ENCODE measurements at places on chromosomes 16 and 17.
A peak's percentile ranks its signal among the peaks of the same experiment; 100 is the strongest.

- DNase-seq, result peak; percentile 84
Observed at GRCh38 chr17:44218344-44219107, 949 bp downstream of the UBTF start.

DNA sequence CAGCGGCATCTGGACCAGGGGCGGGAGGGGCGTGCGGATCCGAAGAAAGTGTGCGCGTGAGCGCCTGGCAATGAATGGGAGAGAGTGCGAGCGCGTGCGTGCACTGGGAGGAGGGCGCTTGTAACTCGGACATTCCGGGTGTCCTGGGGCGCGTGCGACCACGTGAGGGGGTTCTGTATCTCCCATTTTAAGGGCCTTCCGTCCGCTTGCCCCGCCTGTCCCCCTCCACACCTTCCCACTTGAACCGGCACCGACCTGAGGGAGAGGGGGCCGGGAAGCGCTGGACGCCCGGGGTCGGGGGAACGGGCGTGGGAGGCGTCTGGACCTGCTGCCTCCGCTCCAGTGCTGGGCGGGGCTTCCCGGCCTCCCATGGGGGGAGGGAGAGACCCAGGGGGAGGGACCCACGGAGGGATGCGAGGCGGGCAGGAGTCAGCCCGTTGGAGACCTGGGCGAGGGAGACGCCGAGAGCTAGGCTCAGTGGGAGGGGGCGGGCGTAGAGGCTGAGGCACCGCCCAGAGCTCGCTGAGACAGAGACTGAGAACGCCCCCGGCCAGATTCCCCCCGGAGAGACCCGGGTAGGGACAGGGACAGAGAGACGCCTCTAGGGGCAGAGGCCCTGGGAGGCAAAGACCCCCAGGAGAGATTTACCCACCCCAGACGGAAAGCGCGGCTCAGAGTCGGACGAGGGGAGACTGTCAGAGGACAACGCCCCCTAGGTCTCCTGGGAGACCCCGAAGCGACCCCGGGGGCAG is at the start of gene KREMEN2:
KREMEN2 (plus strand) TSS at position 553 of the 752 bp plus-strand sequence. CDS start 246 bp downstream, outside the sequence.
- no peak for DNase-seq

GRCh38 chr17:53217311-53217710 is 605.4 kb upstream of the KIF2B start:
- no peak for DNase-seq

GRCh38 chr16:31476303-31477219 is 4.6 kb downstream of the TGFB1I1 start:
- DNase-seq, result no peak

GRCh38 chr16:21943571-21943970 is 9.6 kb upstream of the UQCRC2 start:
- DNase-seq, result no peak

DNA sequence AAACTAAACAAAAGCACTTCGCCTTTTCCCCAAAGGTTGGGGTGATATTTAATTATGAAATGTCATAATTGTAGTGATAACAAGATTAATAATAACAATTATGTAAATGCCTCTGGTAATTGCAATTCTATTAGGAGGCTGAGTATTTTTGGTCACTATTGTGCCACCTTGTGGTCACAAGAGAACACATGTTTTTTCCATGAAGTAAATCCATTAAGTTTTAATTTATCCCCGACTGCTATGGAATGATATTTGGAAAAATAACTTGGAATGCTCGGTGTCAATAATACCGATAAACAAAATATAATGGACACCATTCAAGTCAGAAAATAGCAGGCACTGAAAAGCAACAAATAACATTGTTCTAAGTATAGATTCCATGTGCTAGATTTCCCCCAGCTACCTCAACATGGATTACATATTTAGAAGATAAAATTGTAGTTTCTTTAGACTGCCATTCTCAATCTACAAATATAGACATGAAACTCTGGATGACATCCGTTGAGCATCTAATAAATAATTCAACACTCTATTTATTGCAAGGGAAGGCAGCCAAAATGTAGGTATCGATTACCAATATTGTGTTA is 25.0 kb upstream of the KCNJ2 start:
- no peak for DNase-seq

- no peak for DNase-seq
Observed at GRCh38 chr16:68290450-68290849, 20.3 kb downstream of the SLC7A6OS start.

GRCh38 chr16:17162560-17162959 is 308.2 kb downstream of the XYLT1 start:
- DNase-seq, result no peak

GRCh38 chr16:86088816-86089215 is 189.9 kb downstream of the IRF8 start:
- DNase-seq, result no peak

Measured in fibroblast of skin of left biceps (primary cell).